Activated CD4-positive, alpha-beta T cell treated with anti-CD3 and anti-CD28 coated beads, Interleukin-2, amount 10 ng/mL, durations not matched to agents 7 days and 5 days (primary cell): ENCODE measurements at places on chromosomes 2 and 18. TPM values are rescaled to one million over a fixed set of nuclear protein-coding genes. Genes with fewer than 3 reads are reported as not detected.

Gene KIF1A
- 0.40 TPM for total RNA-seq

DNA sequence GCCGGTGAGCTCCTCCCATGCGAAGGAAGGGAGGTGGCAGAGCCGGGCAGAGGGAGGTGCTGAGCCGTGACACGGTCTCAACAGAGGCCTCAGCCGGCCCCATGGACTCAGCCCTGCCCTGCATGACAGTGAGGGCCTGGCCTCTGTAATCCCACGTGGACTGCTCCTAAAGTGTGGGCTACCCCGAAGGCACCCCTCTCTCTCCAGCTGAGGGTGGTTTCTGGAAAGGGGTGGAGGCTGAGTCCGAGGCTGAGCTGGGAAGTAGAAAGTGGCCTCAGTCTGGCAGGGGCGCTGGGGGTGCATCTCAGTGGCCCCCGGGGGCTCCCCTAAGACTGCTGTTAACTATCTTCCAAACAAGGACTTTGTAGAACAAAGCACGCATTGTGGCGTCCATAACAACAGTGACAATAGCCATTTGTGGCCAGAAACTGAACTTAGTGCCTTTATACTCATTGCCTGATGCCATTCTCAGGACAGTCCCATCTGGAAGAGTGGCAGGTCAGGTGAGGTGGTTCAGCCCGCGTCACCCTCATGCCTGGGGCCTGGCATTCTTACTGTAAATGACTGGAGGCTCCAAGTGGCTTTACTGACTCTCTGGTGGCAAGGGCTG lies 192.4 kb downstream of the TWIST2 start:
- no peak for DNase-seq

- no peak for DNase-seq
Observed at GRCh38 chr18:58087928-58088690, 44.1 kb downstream of the NEDD4L start.

DNA sequence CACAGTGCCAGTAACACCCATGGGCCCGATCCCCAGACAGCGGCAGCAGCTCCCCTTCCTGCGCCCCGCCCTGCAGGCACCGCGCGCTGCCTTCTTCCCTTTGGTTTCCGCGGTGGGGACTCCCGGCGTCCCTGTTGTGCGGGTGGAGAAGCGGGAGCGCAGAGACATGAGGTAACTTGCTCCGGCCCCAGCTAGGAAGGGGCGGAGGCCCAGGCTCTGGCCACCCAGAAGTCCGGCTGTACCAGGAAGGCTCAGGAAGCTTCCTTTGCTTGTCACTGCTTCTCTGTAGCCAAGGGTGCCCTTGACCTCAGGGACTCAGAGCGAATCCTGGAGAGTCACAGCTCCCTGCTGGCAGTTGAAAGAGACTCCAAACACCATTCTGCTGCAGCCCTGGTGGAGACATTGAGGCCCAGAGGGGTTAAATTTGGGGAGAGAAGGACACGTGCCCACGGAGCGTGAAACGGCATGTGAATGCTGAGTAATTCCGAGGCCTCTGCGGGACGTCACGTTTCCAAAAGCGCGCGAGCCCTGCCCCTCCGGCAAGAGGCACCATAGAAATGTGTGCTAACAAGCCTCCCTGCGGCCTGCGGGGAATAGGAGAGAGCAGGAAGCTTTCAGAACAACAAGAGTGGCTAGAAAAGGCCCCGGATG lies 6.7 kb upstream of the ADCY3 start:
- peak; percentile 14 for DNase-seq

DNA sequence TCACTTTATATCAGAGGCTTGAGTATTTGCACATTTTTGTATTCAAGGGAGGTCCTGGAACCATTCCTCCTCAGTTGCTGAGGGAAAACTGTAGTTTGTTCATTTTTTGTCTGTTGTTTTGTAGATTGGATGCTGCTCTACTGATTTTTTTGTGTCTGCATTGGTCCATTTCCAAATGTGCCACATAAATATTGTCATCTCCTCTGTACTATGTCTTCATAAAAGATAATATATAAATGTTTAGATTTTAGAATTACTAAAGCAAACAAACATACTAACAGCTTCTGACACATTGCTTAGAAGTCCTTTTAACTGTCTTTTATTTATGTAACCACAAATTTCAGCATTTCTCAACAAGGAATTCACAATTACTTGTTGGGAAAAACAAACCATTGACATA lies 356.8 kb downstream of the PLCL1 start:
- DNase-seq, result no peak

- no peak for DNase-seq
Observed at GRCh38 chr2:99780276-99780675, 290.5 kb upstream of the REV1 start.

DNA sequence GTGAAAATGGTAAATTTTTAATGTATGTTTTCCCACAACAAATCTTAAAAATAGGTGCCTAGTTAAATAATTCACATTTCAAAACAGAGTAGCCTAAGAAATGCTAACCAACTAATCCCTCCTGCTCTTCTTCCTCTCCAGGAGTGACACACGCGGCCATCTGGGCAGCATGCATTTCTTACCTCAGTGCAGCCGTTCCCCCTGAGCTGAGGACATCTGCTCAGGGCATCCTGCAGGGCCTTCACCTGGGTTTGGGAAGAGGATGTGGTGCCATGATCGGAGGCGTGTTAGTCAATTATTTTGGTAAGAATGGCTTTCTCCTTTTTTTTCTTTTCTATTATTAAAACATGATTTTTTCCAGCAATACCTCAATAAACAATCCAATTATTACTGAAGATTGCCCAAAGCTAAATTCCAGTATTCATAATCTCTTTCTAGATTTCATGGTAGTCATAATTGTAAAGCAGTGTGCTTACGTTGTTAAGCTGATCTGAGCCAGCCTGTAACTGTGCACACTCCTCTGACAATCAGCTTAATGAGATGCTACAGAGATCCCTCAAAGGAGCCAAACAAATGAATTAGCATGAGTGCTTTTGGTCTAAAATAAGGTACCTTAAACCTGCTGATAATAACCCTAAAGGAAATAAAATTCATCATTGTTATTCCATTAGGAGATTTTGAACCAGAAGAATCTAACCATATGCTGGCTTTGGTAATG lies 45.8 kb downstream of the NEMP2 start:
- no peak for DNase-seq

Gene EDAR
- 0.87 TPM for total RNA-seq

Gene LRRTM1
- not detected for total RNA-seq

GRCh38 chr2:235511187-235511661 lies 17.4 kb downstream of the AGAP1 start:
- no peak for DNase-seq

DNA sequence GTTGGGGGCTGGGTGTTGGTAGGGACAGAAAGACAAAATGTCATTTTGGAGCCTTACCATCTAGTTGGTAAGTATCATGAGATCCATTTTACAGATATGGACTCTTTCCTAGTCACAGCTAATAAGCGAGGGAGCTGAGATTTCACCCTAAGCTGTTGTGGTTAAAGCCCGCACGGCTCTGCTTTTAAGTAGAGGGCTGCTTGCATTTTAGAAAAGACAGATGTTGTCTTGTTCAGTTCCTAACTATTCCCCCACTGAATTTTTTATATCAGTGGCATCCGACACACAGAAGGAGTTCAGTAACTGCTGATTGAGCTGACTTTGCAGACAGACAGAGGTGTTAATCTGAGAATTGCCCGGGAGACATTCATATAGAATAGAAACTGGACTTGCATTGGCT lies 3.7 kb downstream of the QPCT start:
- DNase-seq, result no peak

Gene MALL
- not detected for total RNA-seq

DNA sequence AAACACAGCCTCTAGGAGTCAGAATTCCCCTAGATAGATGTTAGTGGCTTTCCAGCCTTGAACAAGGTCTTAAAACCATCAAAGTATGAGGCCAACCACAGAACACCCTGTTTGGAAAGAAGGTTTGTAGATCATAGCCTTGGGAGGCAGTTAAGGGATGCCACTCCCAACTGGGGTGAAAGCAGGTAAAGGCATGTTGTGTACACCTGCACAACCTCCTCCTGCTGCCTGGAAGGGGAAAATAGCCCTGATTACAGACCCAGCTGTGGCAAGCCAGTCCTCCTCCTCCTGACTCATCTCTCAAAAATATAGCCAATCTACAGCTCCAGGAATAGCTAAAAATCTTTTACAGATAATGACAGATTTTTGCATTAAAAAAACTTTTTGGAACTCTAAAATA lies 108.1 kb downstream of the RBM43 start:
- no peak for DNase-seq

DNA sequence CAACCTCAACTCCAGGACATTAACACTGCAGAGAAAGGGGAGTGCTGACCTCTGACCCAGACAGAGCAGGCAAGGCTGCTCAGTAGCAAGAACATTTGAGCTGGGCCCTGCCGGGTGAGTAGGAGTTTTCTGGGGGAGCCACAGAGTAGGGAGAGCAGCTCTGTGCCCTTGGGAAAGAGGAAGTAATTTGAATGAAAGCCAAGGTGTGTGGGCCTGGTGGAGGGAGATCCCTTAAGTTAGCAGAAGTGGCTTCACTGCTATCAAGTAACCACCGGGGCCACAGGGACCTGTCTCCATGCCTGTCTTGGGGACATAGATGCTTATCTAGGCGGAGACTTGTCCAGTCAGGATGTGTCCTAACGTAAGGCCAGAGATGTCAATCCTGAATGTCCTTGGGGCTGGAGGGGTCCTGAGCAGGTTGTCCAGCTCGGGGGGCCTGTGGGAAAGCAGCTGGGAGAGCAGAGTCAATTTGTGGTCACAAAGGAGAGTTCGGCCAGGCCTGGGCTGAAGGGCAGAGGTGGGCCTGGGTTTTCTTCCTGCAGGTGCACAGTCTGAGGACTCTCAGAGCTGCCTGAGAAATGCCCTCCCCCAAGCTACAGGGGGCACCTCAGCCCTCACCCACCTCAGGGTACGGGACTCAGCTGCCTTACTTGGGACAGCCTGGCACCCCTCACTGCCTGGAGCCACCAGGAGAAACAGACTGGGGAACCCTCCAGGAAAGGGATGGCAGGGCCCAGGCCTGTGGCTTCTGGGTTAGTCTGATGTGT lies 15.0 kb upstream of the OTOF start:
- DNase-seq, result no peak

DNA sequence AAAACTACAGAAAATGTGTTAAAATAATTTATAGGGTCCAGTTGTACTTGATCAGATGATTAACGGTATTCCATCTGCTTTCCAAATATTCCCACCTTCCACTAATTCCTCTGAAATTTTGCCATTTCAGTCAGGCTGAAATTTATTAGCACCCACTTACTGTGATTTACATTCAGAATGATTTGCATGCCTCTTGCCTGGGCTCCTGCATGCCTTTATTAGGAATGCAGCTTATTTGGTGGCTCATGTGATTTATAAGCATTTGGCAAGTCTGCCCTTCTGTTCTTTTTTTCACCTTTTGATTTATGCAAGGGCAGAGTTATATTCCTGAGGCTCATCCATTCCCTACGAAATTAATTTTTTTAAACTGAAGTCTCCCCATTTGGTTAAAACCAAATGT lies 1594.5 kb upstream of the PIK3C3 start:
- no peak for DNase-seq

Gene PCARE
- not detected for total RNA-seq

DNA sequence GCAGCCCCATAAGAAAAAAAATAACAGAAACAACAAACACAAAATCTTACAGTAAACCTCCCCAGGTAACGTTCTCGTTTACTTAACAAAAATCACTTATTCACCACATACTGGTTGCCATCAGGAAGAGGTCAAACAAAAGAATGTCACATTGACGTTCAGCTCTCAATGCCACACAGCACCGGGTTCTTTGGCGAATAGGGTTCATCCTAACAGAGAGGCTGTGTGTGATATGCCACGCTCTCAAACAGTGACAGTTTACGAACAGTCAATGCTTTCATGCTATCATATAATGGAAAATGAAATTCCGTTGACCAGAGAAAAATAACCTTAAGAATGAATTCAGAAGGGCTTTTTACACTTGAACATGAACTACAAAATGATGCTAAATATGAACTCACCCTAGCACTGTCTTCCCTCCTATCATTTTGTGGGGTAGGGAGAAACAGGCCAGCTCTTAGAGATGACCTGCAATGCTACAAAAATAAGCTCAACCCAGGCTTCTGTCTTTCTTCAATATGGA lies 2.0 kb downstream of the TMEM163 start:
- no peak for DNase-seq

Gene HOXD12
- not detected for total RNA-seq

DNA sequence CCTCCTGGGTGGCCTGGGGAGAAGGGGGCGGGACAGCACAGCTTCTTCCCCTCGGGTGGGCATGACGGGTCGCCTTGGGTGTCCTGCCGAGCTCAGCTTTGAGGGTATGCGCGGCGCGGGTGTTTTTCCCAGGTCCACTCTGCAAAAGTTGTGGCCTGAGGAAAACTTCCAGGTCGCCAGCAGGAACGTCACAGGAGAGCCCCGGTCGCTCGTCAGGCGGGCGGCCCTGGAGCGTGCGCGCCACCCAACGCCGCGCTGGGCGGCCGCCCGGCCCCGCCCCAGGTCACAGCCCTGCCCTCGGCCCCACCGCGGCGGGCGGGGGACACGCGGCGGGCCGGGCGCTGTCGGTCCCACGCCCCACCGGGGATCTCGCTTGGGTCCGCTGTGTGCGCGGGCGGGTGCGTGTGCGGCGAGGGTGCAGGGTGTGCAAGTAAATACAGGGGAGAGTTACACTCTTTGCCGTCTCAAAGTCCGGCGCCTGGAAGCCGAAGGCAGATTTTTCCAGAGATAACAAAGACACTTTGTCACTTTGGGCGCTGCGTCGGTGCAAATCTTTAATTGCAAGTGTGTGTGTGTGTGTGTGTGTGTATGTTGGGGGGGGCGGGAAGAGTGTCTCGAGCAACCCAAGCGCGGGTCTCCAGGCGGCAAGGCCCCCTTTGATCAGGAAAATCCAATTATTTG lies 616 bp upstream of the SP5 start:
- DNase-seq, result peak; percentile 9

GRCh38 chr18:58468191-58468590 lies 160.7 kb downstream of the ALPK2 start:
- no peak for DNase-seq

Gene LOXL3
- 0.15 TPM for total RNA-seq

DNA sequence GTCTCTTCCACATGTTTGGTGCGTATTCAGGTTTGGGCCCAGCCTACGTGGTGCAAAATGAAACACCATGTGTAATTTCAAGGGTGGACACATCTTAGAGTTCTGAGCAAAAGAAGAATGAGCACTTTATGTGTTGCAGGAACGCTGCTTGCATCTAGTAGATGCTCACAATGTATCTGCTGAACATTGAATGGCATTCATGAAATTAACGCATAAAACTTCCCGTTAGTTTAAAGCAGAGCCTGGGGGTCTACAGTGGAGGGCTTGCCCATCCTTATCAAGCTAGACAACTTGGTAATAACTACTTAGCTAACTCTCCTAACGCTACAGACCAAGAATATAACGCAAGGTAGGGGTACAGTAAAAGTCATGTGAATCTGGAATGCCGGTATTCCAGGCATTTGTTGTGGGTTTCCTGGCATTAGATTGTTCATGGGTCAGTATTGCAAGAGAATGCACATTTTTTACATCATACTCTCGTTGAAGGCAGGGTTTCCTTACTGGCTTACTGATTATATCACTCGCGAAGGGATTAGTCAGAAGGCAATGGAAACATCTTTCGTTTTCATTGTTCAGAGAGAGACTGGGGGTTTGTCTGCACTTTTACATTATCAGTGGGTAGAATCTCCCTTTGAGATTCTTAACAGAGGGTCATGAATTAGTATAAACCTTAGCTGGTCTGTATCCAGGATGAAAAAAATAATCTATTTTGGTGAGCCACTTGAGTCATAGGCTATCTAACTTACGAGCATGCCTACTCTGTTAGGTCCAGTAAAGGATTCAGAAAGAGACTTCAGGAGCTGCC lies 229.5 kb upstream of the EPAS1 start:
- no peak for DNase-seq

GRCh38 chr2:72988726-72989273 lies 71.5 kb downstream of the EMX1 start:
- DNase-seq, result no peak

Gene TMEM37
- total RNA-seq, result not detected

GRCh38 chr2:174939046-174939445 lies 66.1 kb downstream of the CHN1 start:
- no peak for DNase-seq

Gene CIB4
- total RNA-seq, result not detected
